ENCODE measurements at places on chromosomes 11 and 22.

DNA sequence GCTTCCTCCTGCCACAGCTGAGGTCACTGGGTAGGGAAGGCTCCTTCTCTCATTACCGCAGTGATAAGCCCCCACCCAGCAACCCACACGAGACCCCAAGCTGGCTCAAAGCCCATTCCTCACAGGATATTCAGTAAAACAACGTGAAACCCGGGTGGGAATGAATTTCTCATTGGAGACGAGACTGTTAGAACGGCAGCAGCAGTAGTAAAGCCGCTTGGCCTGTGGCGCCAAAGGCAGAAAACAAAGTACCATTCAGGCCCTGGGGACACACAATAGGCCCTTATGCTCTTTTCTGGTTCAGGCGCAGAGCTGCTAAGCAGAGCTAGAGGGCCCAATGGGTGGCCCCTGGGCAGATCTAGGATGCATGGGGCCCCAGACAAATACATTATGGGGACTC, 45.3 kb downstream of the PC start:
- DNase-seq, result no peak

GRCh38 chr11:59753650-59754493, 1.3 kb upstream of the STX3 start:
- DNase-seq, result peak; percentile 80

GRCh38 chr11:114799476-114799875, 121.1 kb downstream of the NXPE2 start:
- DNase-seq, result no peak

GRCh38 chr11:76658651-76659650, 11.6 kb downstream of the LRRC32 start:
- DNase-seq, result no peak

- no peak for DNase-seq
Measured at GRCh38 chr11:128341280-128342248, 245.8 kb downstream of the ETS1 start.

DNA sequence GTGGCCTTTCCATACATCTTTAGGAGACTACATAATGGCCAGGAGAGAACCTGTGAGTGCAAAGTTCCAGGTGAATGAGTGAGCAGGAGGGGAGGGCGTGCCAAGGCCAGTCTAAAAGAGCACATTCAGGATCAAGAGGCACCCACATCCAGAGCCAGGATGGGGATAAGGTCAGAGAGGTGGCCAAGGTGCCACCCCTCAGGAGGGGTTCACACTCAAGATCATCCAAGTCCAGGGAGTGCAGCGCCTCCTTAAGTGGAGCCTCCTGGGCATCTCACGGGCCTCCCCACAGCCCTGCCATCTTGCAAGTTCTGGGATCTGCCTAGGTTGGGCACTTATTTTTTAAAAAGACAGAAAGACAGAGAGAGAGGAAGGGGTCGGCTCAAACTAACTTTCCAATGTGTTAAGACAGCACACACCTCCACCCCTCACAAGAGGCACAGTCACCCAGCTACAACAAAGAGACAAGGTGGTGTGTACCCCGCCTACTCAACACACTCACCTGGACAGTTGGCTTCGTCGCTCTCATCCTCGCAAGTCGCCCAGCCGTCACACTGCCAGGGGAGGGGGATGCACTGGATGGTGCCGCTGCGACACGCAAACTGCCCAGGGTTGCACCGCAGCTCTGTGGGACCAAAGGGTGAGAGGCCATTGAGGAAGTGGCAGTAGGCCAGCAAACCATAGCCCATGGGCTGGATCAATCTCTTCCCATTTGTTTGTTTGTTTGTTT, 33.2 kb downstream of the DGCR2 start:
- DNase-seq, result no peak

GRCh38 chr11:65641297-65642013, 3.6 kb downstream of the SIPA1 start:
- DNase-seq, result no peak

DNA sequence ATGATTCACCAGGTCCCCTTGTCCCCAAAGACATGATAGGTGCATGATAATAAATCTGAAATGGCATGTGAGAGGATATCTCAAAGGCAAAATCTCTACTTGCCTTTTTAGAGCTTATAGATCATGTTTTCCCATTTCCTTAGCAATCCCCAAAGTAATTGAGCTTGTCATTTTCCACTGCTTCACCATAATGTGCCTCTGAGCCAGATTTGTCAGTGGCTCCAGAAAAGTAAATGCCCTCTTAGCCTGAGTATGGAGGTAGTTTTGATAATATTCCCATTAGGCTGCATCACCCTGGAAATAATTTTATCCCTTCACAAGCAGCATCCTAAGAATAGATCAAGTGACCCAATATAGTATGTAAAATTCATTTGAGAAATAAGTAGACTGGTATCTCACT, 36.7 kb upstream of the ADSL start:
- DNase-seq, result no peak

DNA sequence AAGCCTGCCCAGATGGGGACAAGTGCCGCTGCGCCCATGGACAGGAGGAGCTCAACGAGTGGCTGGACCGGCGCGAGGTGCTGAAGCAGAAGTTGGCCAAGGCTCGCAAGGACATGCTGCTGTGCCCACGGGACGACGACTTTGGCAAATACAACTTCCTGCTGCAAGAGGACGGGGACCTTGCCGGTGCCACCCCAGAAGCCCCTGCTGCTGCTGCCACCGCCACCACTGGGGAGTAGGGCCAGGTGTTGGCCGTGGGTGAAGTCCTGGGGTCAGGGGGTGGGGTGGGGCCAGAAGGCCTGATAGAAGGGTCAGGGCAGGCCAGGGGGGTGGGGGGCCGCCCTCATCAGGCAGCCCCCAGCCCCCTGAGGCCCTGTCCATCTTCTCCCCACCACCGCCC, 24.6 kb upstream of the TEF start:
- no peak for DNase-seq

DNA sequence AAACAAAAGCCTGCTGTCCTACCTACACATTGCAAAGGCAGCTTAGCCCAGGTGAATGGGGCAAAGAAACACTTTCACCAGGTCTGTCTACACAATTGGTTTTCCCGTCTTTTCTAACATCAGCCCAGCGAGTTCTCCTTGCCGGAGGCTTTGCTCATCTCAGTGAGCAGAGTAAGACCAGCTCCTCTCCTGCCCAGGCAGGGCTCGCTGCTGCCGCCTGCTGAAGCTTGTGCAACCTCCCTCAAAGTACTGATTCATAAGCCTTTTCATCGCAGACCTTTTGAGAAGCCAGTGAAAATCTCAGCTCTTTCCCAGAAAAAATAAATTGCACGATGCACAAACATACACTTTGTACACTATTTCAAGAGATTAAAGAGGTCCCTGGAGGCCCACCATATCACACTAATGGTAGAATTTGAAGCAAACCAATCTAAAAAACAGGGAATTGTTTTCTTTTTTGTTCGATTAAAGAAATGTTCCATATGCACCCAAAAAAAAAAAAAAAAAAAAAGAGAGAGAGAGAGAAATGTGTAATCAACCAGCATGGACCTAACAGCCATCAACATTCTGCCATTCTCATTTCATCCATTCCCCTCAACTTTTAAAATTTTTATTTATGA, 328.1 kb upstream of the MPPED2 start:
- no peak for DNase-seq

DNA sequence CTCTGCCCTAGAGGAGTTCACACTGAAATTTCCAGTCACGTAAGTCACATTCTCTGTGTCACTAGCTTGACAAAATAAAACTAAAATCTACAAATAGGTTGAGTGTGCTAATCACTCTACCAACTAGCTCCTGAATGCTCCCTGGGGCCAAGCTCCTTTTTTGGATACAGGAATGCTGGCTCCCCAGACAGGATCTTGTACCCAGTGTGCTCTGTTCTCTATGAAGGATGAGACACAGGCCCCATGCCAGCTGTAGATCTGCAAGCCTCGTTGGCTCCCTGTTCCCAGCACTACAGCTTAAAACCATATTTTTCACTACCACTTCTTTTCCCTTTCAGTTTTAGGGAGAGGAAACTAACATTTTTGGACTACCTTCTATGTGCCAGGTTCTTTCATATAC, 3.7 kb upstream of the IPO7 start:
- no peak for DNase-seq

DNA sequence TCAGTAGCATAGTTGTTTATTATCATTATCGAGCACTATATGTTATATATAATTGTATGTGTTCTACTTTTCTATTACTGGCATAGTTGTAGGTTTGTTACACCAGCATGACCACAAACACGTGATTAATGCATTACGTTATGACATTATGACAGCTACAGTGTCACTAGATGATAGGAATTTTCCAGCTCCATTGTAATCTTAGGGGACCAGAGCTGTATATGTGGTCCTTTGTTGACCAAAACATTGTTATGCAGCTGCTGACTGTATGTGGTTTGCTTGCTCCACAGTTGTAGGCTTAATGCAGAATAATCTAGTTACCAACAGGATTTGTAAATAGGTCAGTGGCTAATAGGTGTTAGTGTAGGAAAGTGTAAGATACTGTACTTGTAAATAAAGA, 66.1 kb downstream of the HSD17B12 start:
- no peak for DNase-seq

DNA sequence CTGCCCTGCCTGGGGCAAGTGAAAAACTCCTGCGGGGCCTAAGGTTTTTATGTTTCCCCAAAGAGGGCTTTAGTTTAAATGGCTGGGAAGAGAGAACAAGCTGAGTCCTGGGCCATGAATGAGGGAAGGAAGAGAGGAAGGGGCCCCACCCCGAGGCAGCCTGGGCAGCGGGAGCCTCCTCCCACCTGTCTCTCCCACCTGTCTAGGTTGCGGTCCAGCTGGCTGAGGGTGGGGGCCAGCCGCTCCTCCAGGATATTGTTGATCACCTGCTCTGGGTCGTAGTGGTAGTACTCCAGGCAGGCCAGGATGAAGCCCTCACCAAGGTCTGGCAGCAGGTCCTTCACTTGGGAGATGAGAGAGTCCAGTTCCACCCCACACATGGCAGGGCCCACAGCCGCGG, 34.6 kb downstream of the UQCR10 start:
- DNase-seq, result no peak

GRCh38 chr22:46240073-46240472, 10.0 kb downstream of the CDPF1 start:
- DNase-seq, result no peak

DNA sequence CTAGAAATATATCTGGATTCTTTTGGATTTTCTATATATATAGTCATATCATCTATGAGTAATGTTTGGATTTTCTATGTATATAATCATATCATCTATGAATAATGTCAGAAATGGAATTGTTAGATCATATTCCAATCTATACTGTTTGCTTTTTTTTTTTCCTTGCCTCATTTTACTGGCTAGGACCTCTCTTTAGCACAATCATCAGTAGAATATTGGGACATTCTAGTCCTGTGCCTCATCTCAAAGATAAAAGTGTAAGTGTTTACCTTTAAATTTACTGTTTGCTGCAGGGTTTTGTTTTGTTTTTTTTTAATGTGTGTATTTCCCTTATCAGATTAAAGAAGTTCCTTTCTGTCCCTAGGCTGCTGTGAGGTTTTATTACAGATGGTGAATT, 97.0 kb downstream of the C11orf65 start:
- DNase-seq, result no peak
